ENCODE measurements at places on chromosomes 2 and 18. TPM values are rescaled to one million over a fixed set of nuclear protein-coding genes. Genes with fewer than 3 reads are reported as not detected.

Gene SIX3
- polyA plus RNA-seq = not detected

Gene SERPINB3
- 0.05 TPM for polyA plus RNA-seq

- no peaks in the 10 kb centered on the region for H3K36me3 ChIP-seq
- no peak for DNase-seq
- H3K27me3 ChIP-seq = no peaks in the 10 kb centered on the region
Observed at GRCh38 chr2:223759569-223760430, 77.6 kb downstream of the AP1S3 start.

- H3K4me1 ChIP-seq = no peaks in the 10 kb centered on the region
- no peak for DNase-seq
- no peak overlapping the region for H3K27ac ChIP-seq
Observed at GRCh38 chr18:77140030-77140429, 7.4 kb upstream of the MBP start.
